ENCODE measurements at places on chromosomes 2 and 18. TPM values are rescaled to one million over a fixed set of nuclear protein-coding genes. Genes with fewer than 3 reads are reported as not detected.

Gene DYNAP
- not detected for total RNA-seq

DNA sequence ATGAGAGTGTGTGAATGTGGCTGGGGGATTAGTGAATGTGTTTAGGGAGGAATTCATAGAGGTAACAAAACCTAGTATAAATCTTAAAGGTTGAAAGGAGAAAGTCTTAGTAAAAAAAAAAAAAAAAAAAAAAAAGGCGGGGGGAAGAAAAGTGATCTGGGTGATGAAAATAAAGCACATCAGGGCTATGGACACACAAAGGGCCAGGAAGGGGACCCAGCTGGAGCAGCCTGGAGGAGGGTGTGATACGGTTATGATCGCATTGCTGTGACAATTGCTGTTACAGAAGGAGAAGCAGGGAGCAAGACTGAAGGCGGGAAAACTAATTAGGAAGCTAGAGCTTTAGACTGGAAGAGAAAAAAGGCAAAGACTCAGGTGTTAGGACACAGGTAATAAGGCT lies 85.4 kb downstream of the DLGAP1 start:
- DNase-seq, result no peak

GRCh38 chr2:74571058-74571457 lies 16.5 kb downstream of the DOK1 start:
- no peak for DNase-seq

GRCh38 chr2:163474319-163474744 lies 261.5 kb downstream of the FIGN start:
- no peak for DNase-seq

All from left colon (tissue), 2 donors.